Activated T-cell treated with anti-CD3 and anti-CD28 coated beads, Interleukin-2, amount 50 U/mL, for 48 hours (primary cell): ENCODE measurements at places on chromosomes 4 and X.

- DNase-seq, result no peak
Observed at GRCh38 chrX:18714910-18715309, 7.5 kb downstream of the PPEF1 start.

- DNase-seq, result no peak
Observed at GRCh38 chr4:86611757-86612156, 17.6 kb downstream of the PTPN13 start.

DNA sequence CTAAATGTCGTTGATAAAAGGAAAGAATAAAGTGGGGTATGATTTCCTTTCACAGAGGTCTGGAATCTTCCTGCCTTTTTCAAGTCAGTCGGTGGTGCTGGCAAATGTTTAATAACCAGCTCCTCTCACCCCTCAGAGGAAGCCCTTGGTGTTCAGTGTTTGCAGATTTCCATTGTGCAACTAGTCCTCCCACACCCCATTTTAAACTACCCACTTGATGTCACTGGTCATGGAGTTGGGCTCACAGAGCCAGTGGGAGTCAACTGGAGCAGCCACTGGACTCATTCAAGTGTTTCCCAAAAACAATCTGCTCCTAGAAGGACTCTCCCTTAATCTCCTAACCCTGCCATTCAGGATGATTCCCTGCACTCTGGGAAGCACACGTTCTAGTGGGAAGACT lies 149.2 kb downstream of the PTTG2 start:
- no peak for DNase-seq

DNA sequence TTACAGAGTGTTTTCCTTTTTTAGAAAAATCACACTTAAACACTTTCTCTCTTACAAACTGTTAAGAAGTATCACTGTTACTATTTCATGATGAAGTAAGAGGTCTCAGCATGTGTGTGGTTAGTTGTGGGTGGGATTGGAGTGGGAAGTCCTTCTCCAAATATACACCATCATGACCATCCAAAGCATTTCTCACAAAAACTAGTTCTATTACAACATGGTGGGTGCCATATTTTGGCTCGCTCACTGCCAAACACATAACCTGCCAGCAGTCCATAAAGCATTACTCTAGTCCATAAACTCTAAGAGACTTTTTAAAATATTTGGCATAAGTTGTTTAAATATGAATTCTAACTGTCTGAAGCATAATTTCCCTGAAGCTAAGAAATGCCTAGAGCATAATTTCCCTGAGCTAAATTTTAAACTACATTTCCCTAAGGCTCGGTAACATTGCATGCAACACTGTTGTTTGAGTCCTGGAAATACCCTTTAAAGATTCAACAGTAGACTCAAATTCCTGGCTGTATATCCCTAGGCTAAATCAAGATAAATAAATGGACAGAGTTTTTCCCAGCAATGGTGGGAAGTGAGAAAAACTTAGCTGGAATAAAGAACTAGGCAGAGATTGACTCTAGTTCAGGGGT lies 415.0 kb upstream of the INTU start:
- DNase-seq, result no peak

DNA sequence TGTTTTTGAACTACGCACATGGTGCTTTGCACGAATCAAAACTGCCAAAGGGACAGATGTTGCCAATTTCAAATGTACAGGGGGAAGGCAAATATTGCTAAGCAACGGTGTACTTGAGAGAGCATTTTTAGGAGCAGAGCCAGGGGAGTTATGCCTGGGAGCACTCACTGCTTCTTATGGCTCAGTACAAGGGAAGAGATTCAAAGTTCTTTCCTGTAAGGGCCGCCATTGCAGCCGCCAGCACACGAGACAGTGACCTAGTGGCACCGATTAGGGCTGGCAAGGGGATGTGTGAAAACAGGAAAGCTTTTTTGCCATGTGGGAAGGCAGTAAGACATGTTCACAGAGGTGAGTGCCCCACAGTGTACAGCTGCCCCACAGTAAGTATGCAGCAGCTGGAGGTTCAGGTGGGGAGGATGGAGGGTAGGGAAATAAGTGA lies 133.8 kb downstream of the AFF1 start:
- DNase-seq, result no peak

- DNase-seq, result no peak
Observed at GRCh38 chr4:8706216-8707044, 113.9 kb downstream of the CPZ start.

- DNase-seq, result no peak
Observed at GRCh38 chrX:64427281-64427680, 32.0 kb upstream of the MTMR8 start.

DNA sequence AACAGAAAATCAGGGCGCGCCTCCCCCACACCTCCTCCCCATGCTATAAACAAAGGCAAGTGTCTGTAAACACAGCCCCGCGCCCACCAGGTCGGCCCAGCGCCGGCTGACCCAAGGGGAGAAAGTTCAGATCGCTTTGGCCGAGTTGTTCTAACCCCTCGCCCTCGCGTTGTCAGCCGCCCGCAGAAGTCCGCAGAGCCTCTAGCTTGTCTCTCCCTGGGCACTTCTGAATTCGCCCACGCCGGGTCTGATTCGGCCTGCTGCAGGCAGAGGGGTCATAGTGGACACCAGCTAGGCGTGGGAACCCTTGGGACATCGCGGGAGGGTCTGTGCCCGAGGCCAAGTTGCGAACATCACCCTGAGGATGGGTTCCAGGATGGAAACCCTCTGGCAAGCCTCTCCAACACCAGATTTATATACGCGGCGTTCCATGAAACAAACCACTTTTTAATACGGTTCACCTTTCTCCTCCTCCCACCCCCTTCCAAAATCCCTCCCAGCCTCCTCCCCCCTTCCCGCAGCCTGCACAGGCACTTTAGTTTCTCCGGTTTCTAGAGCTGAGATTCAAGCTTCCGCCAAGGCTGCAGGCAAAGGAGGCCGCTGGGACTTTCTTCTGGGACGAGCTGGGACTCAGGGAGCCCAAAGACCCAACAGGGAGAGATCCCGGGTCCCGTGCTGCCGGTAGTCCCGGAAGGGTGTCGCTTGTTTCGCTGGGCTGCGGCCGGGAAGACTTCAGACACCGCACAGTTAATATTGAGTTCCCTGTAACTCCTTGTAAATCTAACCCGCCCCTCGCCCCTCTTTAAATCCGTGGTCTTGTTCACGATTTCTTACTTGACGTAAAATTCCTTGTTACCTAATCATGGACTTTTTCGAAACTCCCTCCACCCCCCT lies 4.7 kb downstream of the HAND2 start:
- no peak for DNase-seq

DNA sequence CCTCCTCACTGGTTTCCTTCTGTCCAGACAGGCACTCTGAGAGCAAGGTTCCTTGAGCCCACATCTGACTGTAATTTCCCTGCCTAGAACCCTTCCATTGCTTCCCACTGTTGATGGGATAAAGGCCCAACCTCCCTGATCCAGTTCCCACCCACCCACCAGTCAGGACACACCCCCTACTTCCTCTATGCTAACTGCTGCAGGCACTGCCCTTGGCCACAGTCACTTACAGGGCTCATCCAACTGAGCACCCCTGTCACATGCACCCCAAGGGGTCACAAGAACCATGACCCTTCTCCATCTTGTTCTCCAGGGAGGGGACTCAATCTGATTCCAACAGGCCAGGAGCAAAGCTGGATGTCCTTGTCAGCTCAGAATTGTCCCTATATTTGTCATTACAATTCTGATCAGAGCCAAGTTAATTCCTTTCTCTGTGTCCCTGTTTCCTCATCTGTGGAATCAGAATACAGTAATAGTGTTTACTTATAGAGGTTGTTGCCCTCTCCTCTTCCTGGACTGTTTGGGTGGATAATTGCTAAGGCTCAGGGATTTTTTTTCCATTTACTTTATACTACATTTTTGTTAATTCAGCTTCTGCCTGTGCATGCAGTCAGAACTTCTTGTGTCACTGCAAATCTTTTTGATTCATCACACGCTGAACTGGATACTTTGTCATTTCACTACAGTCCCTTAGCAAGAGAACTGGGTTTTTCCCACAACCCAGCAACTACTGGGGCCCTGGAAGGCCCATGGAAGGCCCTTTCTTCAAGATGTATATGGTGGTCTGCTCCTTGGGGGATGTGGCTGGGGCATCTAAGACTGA lies 105.6 kb upstream of the MAMLD1 start:
- DNase-seq, result no peak

- peak; percentile 57 for DNase-seq
Observed at GRCh38 chr4:121950680-121951520, 960 bp downstream of the TRPC3 start.

GRCh38 chr4:77415689-77416088 lies 189.9 kb upstream of the CXCL13 start:
- DNase-seq, result no peak

DNA sequence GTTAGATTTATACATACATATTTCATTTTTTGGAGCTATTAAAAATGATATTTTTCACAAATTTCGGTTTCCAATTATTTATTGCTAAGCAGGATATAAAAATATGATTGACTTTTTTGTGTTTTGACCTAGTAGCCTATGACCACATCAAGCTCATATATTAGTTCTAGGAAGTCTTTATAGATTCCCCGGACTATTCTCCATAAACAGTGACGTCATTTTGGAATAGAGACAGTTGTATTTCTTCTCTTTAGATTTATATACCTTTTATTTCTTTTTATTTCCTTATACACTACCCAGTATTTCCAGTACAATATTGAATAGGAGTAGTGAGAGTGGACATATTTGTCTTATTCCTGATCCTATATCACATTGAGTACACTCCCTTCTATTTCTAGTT lies 31.8 kb downstream of the DDX53 start:
- no peak for DNase-seq
